ENCODE measurements at places on chromosomes 2 and 18.

DNA sequence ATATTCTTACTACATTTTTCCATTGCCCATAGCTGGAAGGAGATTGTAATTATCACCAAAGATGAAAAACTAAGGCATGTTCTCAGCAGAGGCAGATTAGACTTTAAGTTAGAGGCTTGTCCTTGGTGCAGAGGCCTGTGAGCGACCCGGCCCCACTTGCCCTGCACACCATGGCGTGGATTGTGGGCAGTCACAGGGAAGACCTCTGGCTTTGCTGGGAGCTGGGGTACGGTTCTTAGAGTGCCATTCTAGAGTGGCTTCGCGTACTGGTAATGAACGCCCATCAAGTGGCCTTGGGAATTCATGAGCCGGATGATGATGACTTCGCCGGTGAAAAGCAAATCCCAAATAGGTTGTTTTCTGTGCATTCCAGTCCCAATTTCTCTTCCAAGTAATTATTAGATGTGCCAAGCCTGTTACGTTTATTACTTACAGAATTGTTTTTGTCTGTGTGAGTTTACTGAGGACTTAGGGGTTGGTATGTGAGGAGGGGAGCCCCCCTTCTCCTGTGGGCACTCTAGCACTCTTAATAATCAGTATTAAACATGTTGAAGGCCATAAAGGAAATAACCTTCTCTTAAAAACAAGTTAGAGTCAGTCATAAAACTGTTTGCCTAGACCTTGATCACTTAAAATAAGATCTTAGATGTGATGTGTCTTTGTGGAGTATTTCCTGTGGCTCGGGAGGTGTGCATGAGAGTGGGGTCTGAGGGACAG, 90.6 kb downstream of the LDLRAD4 start:
- DNase-seq, result no peak

GRCh38 chr2:25383806-25384205, 42.1 kb upstream of the DNMT3A start:
- DNase-seq, result no peak

DNA sequence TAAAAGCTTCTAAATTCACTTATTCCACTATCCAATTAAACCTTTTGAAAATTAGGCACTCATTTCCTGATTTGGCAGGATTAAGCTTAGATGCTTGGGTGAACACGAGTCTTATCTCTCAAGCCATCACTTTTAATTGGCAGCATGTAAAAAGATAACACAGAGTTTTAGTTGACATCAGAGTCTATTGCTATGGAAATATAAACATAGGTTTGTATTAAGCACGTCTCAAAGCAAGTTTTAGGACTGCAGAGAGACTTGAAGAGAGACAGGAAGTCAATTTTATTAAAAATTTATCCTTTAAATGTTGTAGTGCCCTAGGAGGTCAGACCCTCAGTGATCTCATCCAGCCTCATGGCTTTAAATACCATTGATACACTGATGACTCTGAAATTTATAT, 5.6 kb downstream of the RBKS start:
- DNase-seq, result no peak

GRCh38 chr18:44548291-44549221, 132.1 kb upstream of the SETBP1 start:
- no peak for DNase-seq

GRCh38 chr2:80293039-80293438, 11.5 kb downstream of the LRRTM1 start:
- no peak for DNase-seq

- no peak for DNase-seq
Measured at GRCh38 chr2:196551014-196551413, 88.5 kb upstream of the CCDC150 start.

DNA sequence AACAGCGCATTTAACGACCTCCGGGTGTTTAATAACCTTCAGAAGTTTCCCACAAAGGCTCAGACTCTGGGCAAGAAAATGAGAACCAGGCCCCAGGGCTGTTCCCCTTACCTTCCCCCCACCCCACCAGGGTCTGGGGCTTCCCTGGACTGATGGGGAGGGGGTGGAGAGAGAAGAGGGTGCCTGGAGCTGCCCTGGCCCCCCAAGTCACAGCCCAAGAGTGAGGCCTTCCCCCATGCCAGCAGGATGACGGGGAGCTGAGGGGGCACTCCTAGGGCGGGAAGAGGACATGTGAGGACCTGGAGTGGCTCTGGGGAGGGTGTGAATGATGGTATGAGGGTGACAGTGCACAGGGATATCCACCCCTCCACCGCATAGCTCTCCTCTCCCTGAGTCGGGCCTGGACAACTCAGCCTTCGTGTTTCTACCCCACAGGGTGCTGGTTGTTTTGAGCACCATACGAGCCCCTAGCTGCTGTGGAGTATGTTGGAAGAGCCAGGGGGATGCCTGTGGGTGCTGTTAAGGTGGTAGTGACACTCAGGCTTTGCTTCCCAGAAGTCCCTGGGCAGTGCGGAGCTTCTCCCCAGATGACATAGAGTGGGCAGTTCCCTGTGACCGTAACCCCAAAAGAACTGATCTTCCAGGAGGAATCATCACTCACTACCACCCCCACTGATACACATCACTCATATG, 3.9 kb downstream of the PKDCC start:
- no peak for DNase-seq

DNA sequence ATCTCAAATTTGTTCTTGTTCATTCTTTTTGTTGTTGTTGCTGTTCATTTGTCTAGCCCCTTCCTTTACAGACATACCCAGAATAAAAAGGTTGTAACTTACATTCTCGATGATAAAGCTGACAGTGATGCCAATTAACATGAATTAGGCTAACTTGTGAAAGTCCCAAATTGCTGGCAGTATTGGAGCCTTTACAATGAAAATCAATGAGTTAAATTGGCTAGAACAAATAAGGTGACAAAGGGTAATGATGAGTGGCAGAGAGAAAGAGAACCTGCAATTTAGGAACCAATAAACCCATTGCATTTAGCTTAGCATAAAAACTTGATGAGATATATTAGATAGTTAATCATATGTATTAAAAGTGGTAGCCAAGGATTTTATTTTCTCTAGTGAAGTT, 521.0 kb downstream of the ADCYAP1 start:
- DNase-seq, result no peak

DNA sequence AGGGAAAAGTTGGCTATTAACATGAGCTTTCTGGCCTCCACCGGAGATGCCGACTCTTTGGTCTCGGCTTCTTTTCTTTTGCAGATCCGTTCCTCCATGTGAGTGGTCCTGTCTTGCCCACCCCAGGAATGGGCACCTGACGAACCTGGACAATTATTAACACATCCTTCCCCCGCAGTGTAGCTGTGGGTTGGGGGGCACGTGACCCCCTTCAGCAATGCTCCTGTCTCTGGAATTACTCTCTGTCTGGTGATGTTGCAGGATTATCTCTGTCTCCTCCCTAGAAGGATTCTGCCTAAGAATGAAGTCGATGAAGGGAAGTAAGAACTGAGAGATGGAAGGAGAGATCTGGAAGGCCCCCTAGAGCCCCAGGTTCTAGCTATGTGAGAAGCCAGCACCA, 115.2 kb upstream of the NPAS2 start:
- DNase-seq, result no peak

DNA sequence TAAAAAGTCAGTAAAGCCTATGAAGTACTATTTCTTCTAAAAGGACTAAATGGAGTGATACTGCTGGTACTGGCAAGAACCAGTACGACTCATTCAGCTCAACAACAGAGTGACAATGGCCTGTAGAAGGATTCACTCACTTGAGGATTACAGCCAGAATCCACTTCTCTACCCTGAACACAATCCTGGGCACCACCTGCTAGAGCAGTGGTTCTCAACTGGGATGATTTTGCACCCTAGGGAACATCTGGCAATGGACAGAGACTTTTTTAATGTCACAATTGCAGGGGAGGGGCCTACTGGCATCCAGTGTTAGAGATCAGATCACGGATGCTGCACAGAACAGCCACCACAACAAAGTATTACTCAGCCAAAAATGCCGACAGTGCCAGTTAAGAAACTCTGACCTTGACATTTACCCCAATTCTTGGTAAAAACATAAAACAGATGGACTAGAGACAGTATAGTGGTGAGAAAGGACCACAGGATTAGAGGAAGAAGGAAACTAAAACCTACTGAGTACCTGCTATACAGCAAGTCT, 5.0 kb downstream of the SPIRE1 start:
- no peak for DNase-seq

DNA sequence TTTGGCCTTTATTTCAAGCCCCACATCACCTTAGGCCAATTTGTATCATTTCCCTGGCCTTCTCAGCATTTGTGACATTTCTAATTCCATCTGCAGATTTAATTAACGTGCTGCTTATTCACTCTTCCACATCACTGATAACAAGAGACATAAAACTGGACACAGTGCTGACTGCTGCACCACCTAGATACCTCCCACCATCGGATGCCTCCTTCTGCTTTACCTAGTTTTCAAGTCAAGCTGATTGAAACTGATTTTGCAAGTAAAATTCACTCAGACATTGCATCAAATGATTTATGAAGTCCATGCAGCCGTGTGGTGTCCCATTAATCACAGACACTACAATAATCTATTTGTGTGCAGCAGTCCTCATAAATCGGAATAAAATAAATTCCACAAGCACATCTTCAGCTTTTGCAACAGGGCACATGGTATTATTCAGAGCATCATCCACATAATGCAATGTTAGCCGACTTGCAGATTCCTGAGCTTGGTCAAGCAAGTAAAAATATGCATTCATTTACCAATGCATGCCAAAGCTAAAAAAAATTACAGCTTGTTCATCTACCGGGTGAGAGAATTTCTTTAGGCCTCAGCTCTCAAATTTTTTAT, 15.9 kb upstream of the CRIM1 start:
- no peak for DNase-seq

DNA sequence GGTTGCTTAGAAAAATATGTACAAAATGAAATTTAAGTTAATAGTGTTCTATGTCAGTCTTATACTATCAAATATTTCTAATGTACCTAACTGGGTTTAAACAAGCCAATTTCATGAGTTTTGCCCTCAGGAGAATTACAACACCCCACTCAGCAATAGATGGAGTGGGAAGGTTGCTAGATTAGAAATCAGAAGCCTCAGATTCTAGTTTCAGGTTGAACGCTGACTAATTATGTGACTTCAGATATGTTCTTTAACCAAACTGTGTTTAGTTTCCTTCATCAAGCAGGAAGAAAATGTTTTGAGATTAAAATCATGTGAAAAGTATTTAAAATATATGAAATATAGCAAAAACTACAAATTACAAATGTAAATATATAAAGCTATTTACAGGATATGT, 133.8 kb upstream of the KCNH7 start:
- DNase-seq, result no peak

DNA sequence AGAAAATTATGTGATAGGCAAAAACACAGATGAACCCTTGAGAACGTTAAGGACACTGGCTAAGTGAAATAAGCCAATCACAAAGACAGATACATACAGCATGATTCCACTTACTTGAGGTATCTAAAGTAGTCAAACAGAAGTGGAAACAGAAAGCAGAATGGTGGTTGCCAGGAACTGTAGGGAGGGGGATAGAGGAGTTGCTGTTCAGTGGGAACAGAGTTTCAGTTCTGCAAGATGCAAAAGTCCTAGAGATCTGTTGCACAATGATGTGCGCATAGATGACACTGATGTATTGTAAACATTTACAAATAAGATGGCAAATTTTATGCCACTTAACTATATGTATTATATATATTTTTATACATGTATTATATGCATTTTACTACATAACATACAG, 59.7 kb downstream of the POLE4 start:
- no peak for DNase-seq

DNA sequence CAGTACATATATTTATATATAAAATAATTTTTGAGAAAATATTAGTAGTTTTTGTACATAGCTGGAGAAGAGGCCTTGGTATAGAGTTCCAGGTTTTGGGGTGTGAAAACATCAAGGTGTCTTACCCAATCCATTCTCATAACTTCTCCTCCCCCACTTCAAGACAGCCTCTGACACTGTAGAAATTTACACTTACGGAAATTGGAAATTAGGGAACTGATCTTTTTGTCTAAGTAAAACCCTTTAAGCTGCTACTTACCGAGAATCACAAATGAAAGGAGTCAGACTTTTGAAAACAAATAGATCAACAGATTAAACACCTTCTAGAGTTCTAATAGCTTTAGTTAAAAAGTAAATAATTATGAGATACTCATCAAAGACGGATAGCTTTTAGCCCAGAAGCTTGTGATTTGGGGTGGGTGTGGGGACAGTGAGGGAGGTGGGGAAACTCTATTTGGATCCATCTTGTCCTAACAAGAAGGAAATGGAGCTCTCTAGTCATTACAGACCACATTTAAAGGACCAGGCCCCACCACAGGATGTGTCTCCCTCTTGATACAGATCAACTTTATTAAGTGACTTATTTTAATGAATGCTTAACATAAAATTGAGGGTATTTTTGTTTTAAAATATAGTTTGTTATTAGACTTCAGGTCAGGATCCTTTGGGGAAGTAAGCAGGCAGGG, 11.1 kb upstream of the FBXO11 start:
- DNase-seq, result no peak

DNA sequence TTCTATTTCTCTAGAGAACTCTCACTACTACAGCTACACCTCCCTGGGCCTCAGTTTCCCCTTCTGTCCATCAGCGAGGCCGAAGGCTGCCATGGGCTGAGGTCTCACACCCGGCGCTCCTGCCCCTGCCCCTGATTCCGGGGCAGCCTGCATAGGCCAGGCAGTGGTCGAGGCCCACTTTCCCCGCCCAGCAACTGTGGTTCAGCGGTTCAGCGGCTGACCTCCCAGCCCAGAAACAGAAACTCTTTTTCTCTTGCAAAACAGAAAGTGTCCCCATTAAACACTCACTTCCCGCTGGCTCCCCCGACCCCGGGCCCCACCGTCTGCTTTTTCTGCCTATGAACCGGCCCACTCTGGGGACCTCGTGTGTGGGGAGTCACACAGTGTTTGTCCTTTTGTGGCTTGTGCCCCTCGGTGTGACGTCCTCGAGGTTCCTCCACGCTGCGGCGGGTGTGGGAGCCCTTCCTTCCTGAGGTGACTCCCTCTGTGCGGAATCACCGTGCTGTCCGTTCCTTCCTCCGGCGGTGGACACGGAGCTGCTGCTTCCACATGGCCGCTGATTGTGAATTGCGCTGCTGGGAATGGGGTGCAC, 16.0 kb downstream of the PDCD1 start:
- DNase-seq, result no peak

- DNase-seq, result no peak
Measured at GRCh38 chr2:38438133-38438882, 61.2 kb upstream of the ATL2 start.

DNA sequence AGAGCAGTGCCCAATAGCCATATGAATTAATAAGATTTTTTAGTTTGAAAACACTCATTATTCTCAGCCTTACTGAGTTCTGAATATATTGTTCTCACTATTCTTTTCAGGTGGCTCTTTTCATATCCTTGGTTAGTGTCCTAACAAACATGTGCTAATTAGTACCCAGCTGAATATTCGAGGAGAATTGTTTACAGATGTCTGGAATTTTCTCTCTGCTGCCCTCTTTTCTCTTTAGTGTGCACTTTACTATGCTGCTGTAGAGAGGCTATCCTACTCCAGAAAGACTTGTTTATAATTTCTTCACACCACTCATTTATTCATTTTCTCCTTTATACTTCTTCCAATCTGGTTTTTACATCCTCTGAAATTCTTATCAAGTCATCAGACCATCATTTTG, 405.3 kb downstream of the SPAG16 start:
- DNase-seq, result no peak

- no peak for DNase-seq
Measured at GRCh38 chr18:68822926-68823325, 25.0 kb downstream of the CCDC102B start.

GRCh38 chr2:75619956-75620740, 26.4 kb upstream of the MRPL19 start:
- no peak for DNase-seq

Measured in vagina (tissue), 2 donors.